ENCODE measurements at places on chromosomes 16 and 17.

DNA sequence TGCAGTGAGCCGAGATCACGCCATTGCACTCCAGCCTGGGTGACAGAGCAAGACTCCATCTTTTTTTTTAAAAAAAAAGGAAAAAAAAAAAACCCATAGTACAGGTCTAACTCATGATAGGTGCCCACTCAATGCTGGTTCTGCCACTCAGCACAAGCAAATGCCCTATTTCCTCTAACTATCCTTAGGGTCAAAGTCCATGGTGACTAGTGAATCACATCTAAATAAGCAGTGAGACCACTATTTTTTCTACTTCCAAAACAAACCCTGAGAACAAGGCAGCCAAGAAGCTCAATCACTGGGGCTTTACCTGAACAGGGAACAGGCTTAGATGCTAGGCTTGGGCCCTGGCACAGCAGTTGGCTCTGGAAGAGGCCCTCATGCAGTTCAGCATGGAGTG is 3.4 kb downstream of the BLTP2 start:
- no peak for DNase-seq

DNA sequence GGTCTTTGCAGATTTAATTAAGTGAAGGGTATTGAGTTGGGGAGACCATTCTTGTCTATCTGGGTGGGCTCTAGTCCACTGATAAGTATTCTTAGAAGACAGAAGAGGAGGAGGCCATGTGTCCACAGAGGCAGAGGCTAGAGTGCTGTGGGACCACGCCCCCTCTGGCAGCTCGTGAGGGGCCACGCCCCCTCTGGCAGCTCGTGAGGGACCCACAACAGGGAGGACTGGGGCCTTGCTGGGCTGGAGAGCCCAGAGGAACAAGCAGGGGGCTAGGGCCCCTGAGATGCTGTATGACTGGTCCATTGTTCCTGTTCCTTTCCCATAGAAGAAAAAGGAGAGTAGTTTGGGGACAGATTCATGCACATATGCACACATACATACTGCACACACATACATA is 106.8 kb downstream of the METRNL start:
- DNase-seq = no peak

DNA sequence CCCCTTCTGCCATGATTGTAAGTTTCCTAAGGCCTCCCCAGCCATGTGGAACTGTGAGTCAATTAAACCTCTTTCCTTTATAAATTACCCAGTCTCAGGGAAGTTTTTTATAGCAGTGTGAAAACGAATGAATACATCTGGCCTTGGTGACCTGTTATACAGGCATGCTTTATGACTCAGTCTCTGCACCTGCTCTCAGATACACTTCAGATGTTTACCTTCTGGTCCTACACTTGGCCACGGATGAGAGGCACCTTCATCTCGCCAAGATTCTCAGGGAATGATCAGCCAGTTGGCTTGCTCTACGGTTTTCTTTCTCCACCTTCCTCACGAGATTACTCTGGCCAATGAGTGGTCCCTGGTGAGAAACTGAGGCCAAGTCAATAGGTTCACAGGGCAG is 304.7 kb downstream of the CA10 start:
- DNase-seq = no peak

DNA sequence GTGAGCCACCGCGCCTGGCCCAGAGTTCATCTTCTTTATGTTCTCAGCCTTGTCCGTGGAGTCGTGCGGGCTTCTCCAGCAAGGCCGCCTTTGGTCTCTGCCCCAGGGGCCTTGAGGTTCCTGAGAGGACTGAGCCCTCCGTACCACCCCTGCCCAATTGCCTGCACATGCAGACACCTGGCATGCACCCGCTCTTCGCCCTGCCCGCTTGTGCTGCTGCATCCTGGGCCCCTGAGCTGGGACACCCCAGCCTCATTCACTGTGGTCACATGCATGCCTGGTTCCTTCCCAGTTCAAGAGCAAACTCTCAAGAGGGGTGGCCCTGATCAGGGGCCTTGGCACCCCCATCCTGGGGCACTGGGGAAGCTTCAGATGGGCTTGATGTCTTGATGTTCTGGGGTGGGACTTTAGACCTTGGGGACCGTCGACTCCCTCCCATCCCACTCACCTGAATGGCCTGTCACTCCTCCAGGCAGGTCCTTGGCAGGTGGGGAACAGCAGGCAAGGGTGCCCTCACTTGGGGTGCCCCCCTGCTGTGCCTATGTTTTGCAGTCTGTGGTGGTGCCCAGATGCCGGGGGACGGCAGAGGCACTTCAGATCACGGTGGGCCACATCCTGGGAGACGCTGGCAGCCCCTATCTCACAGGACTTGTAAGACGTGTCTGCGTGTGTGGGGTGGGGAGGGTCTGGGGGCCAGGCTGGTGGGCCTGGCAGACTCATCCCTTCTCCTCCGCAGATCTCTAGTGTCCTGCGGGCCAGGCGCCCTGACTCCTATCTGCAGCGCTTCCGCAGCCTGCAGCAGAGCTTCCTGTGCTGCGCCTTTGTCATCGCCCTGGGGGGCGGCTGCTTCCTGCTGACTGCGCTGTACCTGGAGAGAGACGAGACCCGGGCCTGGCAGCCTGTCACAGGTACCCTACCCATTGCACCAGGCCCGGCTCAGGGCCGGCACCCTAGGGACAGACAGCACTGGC is 12.7 kb upstream of the SPNS2 start:
- no peak for DNase-seq

GRCh38 chr17:69064476-69064875 is 3.7 kb upstream of the ABCA9 start:
- no peak for DNase-seq

GRCh38 chr16:46649588-46650253 is 28.5 kb upstream of the SHCBP1 start:
- no peak for DNase-seq

GRCh38 chr17:29982991-29983653 is 41.7 kb downstream of the EFCAB5 start:
- DNase-seq = no peak

DNA sequence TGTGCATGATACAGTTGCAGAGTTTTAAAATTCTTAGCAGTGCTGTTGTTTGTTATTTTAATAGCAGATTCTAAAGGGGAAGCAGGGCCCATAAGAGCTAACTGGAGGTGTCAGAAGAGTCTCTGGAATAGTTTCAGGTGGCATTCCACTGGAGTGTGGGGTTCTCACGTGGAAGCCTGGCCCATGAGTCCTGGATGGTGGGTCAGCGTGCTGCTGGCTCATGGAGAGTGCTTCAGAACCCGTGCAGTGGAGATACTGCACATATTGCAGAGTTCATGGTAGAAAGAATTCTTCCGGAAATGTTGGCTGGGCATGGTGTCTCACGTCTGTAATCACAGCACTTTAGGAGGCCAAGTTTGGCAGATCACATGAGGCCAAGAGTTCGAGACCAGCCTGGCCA is 43.9 kb downstream of the B9D1 start:
- no peak for DNase-seq

- DNase-seq = no peak
These were observed 397.6 kb upstream of the MAF start for GRCh38 chr16:79998143-79998542.

- no peak for DNase-seq
These were observed 20.7 kb downstream of the BANP start for GRCh38 chr16:87971933-87972332.

DNA sequence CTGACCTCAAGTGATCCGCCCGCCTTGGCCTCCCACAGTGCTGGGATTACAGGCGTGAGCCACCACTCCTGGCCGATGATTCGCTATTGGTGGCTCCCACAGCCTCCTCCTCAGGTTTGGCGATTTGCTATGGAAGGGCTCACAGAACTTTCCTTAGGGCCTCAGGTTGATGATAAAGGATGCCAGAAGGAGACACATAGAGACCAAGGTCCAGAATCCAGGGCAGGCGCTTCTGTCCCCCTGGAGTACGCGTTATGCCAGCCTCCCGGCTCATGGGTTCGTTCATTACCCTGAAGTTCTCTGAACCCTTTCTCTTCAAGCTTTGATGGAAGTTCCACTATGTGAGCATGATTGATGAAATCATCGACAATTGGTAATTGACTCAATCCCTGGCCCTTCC is 19.9 kb downstream of the LGALS3BP start:
- DNase-seq = no peak

- no peak for DNase-seq
These were observed 176.9 kb upstream of the FAM20A start for GRCh38 chr17:68777856-68778694.

DNA sequence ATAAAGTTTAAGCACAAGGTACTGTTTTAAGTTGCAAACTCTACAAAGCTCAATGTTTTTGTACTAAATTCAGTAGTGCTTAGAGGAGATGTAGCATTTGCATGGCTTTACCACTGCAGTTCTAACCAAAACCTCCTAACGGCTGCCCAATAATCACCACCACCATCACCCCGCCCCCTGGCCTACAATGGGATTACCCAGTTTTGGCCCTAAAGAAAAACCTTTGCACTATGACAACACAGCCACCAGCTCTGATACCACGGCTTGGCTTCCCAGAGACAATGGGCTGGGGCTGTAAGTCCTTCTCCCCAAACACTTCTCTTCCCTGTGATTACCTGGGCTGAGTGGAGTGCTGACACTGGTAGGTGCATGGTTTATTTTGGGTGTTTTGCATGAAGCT is 58.4 kb upstream of the MTMR4 start:
- DNase-seq = no peak

DNA sequence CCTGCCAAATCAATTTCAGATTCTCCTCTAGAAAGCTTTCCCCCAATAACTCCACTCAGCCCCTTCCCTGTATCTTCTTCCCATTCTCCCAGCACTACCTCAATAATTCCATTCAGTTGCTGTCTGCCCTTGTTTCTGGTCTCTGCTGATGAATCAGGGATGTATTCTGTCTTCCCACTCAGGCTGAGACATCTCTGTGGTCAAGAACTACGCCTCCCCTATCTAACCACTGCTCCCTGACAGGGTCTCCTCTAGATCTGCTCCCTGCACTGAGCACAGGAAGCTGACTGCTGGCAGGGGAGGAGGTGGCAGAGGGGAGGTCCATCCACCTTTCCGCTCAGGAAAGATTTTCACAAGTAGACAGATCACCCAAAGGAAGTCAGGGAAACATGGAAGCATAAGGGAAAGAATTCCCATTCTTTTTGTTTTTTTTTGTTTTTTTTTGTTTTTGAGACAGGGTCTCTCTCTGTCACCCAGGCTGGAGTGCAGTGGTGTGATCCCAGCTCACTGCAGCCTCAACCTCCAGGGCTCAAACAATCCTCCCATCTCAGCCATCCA is 16.9 kb upstream of the SP2 start:
- no peak for DNase-seq

DNA sequence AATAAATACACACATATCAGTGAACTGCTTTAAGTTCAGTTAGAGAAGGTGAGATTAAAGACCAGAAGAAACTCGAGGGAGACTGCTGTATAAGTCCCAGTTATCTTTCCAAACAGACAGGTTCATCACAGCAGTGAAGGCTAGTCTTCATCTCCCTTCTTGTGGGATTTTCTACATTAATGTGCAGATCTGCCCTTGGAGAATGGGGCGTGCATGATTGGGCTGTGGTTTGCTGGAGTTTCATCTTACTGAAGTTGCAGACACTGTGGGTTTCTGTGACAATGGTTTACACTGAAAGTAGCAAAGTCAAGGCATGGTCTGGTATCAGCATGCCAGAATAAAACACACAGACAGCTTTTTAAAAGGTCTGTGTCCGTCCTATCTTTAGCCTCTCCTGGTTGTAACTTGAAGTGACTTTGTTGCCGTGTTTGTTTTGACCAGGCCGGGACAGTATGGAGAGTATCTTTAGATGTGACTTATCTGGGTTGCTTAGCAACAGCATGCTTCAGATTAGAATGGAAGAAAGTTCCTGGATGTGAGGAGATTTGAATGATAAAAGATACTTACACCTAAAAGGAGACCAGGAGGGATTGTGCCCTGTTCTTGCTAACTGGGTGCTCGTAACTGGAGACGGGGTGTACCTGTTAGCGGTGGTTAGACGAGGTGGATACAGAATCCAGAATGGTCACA is 16.1 kb downstream of the NAA60 start:
- DNase-seq = no peak

GRCh38 chr16:85812031-85812807 is 12.7 kb downstream of the COX4I1 start:
- no peak for DNase-seq

DNA sequence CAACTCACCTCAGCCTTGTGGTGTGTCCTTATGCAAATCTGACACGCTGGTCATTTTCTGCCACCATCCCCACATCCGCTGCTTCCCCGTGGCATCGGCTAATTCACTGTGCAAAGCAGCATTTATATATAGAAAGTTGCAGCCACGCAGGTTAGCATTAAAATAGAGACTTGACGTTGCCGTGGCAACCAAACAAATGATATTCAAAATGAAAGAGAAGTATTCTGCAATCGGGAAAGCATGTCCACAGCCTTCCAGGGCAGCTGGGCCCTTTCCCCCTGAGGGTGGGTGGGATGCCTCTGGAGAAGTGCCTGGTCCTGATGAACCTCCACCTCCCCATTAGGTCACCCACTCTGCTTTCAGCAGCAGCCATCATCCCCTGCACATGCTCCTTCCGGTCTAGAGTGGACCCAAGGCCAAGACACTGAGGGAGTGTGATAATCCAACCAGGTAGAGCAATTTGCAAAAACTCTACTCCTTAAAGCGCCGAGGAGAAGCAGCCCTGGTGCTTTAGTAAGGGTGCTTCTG is 138.7 kb downstream of the GAS7 start:
- no peak for DNase-seq

DNA sequence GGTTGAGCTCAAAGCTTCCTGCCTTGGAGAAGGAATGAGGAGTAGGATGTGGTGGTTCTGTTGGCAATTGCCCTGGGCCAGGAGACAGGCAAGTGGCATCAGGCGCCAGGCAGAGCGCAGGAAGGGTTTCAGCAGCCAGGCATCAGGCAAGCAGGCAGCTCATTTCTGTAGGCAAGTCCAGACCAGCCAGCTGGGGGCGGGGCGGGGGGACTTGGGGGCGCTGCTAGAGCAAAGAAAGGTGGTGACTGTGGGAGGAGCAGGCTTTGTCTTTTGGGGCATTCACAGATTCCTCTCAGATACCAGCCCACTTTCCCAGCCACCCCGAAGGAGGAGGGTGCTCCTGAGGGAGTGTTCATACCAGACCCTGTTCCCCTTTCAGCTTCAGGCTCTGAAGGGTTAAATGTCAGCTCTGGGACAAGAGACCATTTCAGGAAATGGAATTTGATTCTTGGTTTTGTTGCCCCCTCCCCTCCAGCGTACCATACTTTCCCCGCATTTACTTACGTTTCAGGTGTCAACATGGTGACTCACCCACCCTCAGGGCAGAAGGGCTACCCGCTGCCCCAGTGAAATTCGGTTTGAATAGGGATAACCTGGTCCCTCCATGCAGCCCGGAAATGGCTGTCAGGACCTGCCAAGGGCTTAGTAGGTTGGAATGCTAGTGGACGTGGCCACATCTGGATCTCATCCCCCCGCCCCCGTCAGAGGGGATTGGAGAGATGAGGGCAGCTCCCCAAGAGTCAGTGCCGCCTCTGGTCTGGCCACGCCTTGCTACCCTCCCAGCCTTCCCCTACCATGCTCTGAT is 13.2 kb downstream of the NGFR start:
- DNase-seq = no peak

Measured in iPS DF 6.9 (cell line).